ENCODE measurements at places on chromosomes 3 and 15.

- DNase-seq, result no peak
Observed at GRCh38 chr3:10361375-10361774, 40.5 kb upstream of the SEC13 start.

DNA sequence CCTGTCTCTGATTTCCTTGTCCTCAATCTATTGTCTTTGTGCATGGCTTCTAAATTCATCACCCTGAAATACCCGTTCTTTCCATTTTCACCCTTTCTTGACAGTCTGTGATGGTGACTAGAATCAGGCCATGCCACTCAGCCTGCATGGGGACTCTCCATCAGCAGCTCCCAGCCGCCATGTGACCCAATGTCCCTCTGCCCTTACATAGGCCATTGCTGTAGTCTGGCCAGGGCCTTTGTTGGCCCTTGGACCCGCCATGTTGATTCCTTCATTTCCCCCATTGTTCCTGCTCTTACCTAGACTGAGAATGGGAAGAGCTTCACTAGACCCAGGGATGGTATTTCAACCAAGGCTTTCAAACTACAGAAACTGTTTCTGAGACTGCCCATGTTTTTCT, 45.8 kb downstream of the SPSB4 start:
- no peak for DNase-seq

GRCh38 chr3:171755015-171755589, 55.2 kb downstream of the PLD1 start:
- no peak for DNase-seq

- DNase-seq, result no peak
Observed at GRCh38 chr15:94001255-94001801, 230.0 kb upstream of the MCTP2 start.

GRCh38 chr3:147414390-147415138, 5.4 kb downstream of the ZIC1 start:
- no peak for DNase-seq

GRCh38 chr15:59335207-59335786, 37.4 kb downstream of the MYO1E start:
- no peak for DNase-seq

- no peak for DNase-seq
Observed at GRCh38 chr3:72052841-72053409, 268.0 kb upstream of the PROK2 start.

GRCh38 chr15:66369773-66370651, 13.5 kb upstream of the TIPIN start:
- no peak for DNase-seq

DNA sequence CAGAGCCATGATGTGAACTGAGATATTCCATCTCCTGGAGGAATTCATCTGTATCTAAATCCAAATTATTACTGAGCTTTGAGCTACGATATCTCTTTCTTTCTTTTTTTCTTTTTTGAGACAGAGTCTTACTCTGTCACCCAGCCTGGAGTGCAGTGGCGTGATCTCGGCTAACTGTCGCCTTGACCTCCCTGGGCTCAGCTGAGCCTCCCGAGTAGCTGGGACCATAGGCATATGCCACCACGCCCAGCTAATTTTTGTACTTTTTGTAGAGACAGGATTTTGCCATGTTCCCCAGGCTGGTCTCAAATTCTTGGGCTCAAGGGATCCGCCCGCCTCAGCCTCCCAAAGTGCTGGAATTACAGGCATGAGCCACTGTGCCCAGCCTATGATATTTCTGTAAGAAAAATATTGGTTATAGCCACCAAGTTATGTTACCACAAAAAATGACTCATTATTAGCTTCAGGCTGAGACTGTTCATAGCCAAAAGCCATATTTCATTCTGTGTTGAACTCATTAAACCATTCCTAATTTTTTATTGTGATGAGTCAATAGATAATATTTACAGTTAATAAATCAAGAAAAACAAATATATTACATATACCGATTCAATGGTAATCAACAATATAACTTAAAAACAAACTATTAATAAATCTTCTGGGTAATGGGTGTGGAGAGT, 27.1 kb upstream of the SLC30A4 start:
- no peak for DNase-seq

GRCh38 chr3:128794067-128794768, 68.2 kb downstream of the RAB7A start:
- no peak for DNase-seq

GRCh38 chr3:143301031-143301901, 181.7 kb downstream of the CHST2 start:
- no peak for DNase-seq

DNA sequence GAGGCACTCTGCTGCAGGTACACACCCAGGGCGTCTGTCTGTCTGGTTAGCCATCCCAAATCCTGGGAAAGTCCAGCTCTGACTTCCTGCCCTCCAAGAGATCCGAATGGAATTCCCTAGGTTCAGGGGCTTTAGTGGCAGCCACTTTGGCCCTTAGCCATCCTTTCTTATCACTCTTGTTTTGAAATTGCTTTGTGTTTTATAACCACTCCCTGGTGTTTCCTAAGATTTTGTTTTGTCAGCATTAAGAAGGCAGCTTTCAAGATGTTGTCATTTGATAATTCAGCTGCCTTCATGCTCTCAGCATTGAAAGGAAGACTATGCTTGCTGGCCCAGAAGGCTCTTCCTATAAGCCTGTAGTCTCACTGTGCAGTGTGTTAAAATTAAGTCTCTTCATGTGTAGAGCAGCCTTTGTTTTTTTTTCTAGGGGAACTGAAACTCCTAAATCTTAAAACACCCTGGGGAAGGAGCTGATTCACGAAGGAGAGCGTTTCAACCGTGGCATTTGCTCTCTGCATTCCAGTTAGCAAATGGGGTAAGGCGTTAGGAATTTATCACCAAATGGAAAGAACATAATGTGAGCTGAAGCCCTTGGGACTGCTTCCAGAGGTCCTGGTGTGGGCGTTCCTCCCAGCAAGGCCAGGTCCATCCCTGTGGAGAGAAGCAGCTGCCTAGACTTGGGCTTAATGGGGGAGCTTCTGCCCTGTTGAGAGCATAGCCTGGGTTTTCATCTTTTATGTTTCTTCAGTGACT, 14.2 kb upstream of the CLEC3B start:
- no peak for DNase-seq

DNA sequence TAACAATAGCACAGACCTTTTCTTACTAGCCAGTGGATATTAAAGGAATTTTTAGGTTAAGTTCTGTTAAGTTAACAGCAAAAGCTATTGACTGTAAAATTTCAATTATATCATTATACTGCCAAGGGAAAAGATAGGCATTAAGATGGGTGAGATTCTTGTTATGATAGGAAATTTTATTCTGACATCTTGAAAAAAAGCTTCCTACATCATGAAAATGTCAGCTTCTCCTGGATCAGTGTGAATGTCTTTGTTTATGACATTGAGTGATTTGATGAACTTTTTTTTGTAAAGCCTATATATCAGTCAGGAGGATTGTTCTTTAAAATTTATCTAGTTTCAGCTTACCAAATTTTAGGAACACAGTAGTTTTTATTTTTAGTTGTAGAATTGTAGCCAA, 47.4 kb upstream of the SLITRK3 start:
- DNase-seq, result no peak

- DNase-seq, result no peak
Observed at GRCh38 chr3:71208211-71209095, 375.1 kb downstream of the FOXP1 start.

DNA sequence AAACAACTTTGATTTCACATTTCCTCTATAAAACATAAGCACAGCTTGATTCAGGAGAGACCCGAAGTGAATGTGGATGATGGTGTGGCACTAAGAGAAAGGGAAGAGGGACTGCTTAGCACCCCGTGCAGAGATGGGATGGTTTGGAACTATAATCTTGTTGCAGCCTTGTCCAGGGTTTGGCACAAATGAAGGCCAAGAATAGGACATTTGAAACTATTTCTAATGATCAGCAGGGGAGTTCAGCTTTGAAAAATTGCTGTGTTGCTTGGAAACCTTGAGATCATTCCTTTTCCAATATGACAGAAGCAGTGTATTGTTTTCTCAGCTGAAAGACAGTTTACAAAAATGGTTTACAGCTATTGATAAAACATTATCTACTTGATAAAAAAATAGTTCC, 49.7 kb downstream of the ASB7 start:
- DNase-seq, result no peak

GRCh38 chr3:119596398-119596797, 1.3 kb upstream of the PLA1A start:
- DNase-seq, result no peak

- DNase-seq, result no peak
Observed at GRCh38 chr15:50113992-50114780, 4.8 kb downstream of the ATP8B4 start.

- DNase-seq, result no peak
Observed at GRCh38 chr3:10192953-10193691, 28.4 kb downstream of the IRAK2 start.

GRCh38 chr3:73557986-73558726, 66.6 kb downstream of the PDZRN3 start:
- DNase-seq, result no peak

DNA sequence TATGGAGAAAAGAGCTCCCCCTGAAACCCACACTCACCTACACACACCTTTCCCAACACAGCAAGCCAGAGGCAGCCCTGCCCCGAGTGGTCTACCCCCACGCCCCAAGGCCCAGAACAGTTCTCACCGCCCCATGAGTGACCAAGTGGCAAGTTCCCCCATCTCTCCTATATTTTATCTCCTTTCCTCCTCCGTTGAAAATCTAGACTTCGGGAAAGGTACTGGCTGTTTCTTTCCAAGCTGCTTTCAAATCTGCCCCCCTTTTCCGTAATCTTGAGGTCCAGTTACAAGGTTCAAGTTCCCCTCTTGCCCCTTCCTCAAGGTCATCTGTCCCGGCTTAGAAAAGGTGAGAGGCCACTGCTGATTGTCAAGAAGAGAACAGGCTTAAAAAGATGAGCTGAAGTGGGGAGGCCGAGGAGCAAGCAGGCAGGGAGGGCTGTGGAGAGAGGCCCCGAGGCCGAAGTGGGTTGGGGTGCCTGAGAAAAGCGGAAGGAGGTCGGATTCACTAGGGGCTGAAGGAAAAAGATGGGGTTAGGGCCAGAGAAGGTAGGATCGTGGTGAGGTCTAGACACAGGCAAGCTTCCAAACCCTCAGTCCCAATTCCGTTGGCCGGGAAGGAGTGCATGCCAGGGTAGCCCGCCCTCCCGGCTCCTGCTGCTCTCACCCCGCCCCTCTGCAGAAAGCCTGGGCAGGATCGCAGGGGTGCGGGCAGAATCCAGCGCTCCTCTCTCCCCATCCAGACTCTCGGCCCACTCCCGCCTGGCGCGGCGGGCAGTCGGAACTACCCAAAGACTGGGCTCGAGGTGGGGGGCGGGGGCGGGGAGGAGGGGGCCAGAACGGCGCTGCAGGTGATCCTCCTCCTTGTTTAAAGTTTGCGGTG, 1.7 kb downstream of the SEMA5B start:
- no peak for DNase-seq

DNA sequence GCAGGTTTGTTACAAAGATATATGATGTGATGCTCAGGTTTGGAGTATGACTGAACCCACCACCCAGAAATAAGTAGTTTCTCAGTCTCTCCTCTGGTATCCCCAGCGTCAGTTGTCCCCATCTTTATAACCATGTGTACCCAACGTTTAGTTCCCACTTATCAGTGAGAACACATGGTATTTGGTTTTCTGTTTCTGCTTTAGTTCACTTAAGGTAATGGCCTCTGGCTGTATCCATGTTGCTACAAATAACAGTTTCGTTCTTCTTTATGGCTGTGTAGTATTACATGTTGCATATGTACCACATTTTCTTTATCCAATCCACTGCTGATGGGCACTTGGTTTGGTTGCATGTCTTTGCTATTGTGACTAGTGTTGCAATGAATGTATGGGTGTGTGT, 132.3 kb downstream of the LMLN start:
- no peak for DNase-seq

DNA sequence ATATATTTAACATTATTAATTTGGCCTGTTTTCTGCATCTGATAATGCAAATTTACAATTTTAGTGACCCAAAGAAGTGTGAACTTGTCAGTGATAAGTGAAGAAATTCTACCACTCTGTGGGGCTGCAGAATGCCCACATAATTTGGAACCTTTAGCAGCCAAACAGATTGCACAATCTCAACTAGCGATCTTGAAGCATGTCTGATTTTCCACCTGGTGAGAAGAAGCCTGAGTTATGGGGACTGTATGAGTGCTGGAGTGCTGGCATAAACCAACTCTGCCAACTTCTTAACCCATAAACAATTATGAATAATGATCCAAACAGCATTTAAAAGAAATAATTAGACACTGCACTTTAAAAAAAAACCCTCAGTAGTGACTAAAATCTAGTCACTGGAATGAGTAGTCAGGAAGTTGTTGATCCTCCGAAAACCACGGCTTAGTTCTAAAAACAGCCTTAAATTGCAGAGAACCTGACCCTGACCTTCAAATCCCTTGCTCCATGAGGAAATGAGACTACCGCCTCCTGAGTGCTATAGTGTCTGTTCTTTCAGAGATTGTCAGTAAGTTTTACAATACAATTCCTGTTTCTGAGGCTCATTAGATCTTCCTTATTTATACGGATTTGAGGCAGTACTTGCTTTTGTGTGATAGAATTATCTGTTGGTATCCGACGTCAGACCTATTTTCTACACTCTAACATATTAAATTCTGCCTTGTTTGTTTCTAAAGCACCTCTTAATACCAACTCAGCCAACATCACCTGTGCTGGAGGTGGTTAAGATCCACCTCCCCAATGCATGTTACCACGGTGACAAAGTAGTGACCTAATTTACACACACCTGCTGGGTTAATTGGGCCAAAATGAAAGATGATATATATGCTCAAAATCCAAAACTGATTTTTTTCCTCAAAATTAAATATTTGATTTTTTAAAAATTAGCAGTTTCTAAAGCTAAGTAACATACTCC, 267.7 kb downstream of the ZBTB20 start:
- no peak for DNase-seq

DNA sequence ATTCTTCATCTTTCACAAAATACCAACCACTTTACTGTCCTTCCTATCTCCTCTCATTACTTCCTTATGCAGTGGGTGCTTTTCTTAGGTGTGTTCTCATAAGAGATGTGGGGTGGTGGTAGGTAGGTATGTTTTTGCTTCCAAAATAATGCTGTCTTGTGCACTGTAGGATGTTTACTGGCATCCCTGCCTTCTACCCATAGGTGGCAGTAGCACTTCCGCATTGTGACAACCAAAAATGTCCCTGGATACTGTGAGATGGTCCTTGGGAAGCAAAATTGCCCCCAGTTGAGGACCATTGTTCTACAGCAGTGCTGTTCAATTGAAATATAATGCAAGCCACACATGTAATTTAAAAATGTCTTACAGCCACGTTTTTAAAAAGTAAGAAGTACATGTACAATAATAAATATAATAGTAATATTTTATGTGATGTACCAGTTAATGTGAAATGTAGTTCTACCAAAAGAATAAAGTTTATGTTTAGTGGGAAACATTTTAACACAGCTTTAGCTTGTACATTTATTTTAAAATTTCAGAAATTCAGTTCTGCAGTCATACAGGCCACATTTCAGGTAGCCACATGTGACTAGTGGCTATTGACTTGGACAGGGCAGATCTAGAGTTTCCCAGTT, 75.2 kb downstream of the NEO1 start:
- no peak for DNase-seq

GRCh38 chr15:62626903-62627302, 415.6 kb upstream of the TPM1 start:
- DNase-seq, result no peak

- DNase-seq, result no peak
Observed at GRCh38 chr15:81215983-81216382, 19.3 kb downstream of the IL16 start.

- no peak for DNase-seq
Observed at GRCh38 chr3:101036213-101036618, 43.0 kb upstream of the ABI3BP start.

GRCh38 chr3:143226678-143227291, 107.2 kb downstream of the CHST2 start:
- DNase-seq, result no peak

Data from anterior cingulate cortex (tissue), 58 donors.